ENCODE measurements at places on chromosomes 6 and 20.

DNA sequence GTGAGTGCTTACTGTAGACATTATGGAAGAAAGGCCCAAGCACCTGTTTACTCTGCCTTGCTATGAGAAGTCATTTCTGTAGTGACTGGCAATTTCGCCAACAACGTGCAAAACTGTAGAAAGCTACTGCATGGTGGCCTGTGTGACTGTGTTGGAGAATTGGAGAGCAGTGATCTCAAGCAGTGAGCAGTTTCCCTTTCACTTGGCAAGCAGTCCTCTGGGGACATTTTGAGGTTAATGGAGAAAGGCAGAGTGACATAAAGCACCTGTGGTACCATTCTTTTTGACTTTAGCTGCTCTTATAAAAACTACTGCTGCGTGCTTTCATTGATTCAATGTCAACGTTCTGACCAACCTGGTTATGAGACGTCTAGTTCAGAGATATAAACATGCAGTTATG is 382.6 kb upstream of the JAG1 start:
- DNase-seq: no peak

- no peak for DNase-seq
Measured at GRCh38 chr6:156725712-156726111, 51.5 kb upstream of the ARID1B start.

- DNase-seq: no peak
Measured at GRCh38 chr20:52461582-52461981, 270.0 kb upstream of the ZFP64 start.

DNA sequence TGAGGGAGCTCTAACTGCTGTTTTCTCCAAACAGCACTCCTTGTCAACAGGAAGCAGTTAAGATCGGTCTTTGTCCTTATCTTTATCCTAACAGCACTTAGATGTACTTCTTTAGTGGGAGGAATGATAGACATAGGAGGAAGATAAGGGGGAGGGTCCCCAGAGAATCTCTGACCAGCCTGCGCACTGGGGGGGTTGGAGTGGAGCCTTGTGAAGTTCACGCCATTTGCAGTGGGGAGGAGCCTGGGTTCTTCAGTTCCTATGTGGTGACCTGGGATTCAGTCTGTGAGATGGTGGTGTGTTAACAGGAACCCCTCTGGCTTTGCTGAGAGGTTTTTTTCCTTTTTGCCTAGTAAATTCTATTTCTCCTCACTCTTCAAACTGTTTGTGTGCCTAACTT is 18.1 kb upstream of the ASCC3 start:
- no peak for DNase-seq

DNA sequence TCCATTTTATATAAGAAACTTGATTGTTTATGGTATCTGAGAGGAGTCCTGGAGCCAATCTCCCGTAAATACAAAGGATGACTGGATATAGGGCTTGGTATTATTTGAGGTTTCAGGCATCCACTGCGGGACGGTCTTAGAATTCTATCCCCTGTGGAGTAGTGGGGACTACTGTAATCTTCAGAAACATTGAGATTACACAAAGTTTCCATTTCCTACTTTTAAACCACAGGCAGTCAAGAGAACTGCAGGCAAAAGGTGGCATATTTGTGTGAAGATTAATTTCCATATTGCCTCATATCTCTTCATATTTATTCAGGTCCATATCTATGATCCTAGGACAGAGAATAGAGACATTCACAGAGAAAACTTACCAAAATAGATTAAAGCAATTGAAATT is 586.2 kb downstream of the PHF3 start:
- DNase-seq: peak; percentile 7

GRCh38 chr20:44733341-44734069 is 12.2 kb upstream of the KCNK15 start:
- DNase-seq: peak; percentile 65

- peak; percentile 59 for DNase-seq
Measured at GRCh38 chr6:165308926-165309731, at the start of gene C6orf118. Gene C6orf118, minus strand, starts transcription at chr6:165309605. Its CDS starts 19 bp downstream, at chr6:165309586.

DNA sequence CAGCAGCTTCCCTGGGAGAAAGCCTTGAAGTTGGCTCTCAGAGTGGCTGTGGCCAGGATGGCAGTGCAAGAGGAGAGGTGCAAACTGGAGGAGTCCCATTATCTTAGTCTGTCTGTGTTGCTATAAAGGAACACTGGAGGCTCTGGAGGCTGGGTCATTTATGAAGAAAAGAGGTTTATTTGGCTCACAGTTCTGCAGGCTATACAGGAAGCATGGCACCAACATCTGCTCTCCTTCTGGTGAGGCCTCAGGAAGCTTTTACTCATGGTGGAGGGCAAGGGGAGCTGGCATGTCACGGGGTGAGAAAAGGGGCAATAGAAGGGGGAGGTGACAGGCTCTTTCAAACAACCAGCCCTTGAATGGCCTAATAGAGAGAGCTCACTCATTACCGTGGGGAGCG is 47.1 kb downstream of the PSMG4 start:
- DNase-seq: no peak

Data from IMR-90 (cell line).